ENCODE measurements at places on chromosomes 2 and 18.

DNA sequence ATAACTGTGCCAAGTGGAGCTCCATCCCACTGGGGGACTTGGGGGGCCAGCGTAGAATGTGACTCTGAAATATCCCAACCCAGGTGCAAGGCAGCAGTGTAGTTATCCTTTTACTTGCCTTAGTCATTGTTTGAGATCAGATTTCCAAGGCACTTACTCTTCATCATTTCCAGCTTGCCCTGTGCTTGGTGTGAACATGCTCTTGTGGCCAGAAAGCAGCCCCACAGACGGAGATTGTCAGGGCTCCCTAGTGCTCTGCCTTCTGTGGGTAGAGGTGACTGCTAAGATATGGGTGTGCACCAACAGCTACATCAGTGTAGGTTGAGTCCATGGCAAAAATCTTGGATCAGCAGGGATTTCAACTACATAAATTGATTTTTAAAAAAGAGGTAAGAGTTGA is 2010.0 kb upstream of the PIK3C3 start:
- no peak for DNase-seq

- no peak for DNase-seq
These were observed 207.5 kb downstream of the INSIG2 start for GRCh38 chr2:118295592-118296390.

DNA sequence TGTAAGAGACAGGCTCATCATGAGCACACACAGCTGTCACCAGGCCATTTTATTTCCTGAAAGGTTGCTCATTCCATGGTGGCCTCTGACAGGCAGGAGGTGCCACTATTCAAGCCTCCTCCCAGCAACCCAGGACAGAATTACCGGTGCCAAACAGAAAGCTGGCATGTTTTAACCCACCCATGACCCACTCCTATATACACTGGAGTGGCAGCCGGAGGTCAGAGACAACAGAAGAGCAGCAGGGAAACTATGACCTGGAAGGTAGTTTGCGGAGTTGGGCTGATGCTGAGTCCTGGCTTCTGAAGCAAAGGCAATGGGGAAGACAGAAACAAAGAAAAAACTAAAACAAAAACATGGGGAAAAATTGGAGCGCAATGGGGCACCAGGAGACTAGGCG is 2.3 kb downstream of the RFTN2 start:
- peak; percentile 16 for DNase-seq

DNA sequence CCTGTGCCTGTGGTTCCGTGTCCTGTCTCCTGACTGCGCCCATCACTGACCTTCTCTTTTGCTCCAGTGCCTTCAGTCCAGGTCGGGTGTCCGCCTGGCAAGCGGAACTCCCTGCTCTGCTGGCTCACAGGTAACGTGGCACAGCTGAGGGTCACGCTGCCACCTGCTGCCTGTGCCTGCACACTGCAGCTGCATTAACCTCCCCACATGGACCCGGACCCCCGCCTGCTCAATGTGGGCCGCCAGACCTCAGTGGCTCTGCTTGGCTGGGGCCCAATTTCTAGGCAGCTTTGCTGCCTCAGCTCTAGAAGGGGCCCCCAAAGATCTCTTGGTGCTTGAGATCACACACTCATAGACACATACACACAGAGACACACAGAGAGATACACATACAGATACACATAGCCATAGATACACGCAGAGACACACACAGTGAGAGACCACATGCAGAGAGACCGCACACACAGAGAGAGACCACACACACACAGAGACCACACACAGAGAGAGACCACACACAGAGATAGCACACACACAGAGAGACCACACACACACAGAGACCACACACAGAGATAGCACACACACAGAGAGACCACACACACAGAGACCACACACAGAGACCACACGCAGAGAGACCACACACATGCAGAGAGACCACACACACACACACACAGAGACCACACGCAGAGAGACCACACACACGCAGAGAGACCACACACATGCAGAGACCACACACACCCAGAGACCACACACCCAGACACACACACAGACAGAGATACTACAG is 14.9 kb upstream of the CNNM3 start:
- no peak for DNase-seq

GRCh38 chr2:128390991-128391630 is 72.4 kb upstream of the HS6ST1 start:
- DNase-seq, result no peak

- DNase-seq, result no peak
These were observed 69.9 kb downstream of the RHBDD1 start for GRCh38 chr2:226905718-226906117.

- DNase-seq, result no peak
These were observed 22.6 kb upstream of the TTL start for GRCh38 chr2:112459372-112459771.

DNA sequence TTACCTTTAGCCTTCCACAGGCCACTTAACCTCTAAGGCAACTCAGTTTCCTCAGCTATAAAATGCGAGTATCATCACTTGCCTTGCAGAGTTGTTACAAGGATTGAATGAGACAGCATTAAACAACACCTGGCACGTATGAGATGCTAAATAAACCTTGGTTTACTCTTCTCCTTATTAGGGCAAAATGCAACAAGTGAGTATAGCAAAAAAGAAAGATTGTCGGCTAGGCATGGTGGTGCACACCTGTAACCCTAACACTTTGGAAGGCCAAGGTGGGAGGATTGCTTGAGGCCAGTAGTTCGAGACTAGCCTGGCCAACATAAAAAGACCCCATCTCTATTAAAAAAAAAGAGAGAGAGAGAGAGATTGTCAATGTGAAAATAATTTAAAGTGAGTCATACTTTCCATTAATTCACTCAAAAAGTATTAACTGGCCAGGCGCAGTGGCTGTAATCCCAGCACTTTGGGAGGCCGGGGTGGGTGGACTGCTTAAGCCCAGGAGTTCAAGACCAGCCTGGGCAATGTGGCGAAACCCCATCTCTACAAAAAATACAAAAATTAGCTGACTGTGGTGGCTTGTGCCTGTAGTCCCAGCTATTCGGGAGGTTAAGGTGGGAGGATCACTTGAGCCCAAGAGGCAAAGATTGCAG is 8.0 kb downstream of the ATAD2B start:
- no peak for DNase-seq

DNA sequence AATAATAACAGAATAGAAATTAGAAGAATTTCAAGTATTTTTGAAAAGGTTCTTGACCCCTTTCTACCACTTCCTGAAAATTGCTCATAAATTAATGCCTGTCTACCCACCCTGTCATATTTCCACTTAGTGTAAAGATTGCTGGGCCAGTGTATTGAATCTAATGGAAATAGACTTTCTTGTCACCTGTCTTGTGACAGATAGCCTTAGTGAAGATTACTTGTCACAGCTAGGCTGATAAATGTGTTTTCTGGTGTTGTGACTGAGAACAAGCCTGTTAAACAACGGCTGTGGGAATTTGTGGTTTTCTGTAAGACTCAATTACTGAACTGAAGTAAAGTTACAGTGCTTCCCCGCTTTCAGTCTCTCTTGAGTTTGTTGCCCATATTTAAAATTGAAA is 37.0 kb downstream of the PIK3C3 start:
- DNase-seq, result no peak

- DNase-seq, result no peak
These were observed 687.8 kb upstream of the FANCL start for GRCh38 chr2:58928973-58929372.

DNA sequence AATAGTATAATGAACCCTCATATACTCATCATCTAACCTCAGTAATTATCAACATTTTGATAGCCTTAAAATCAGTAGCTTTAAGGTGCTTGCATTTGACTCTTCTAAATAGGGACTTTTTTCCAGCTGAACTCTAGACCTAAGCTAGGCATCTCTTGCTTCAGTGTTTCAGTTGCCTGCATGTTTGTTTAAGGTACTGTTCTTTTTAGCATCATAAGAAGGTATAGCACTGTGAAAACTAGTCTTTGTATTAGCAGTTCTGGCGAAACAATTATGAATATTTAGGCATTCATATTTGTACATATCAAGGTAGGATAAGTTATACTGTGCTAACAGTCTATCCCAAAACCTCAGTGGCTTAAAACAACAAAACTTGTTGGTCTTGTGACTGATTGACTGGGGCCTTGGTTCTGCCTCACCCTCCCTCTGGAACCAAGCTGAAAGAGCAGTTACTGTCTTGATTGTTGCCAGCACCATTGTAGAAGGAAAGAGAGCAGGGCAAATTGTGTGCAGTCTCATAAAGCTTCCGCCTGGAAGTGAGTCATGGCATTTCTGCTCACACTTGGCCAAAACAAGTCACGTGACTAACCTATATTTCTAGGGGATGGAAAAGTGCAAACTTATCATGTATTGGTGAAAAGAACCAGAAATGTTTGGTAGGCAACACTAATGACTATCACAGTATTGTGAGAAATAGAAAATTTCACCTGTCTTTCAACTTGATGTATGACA is 24.3 kb downstream of the GALNT1 start:
- no peak for DNase-seq

DNA sequence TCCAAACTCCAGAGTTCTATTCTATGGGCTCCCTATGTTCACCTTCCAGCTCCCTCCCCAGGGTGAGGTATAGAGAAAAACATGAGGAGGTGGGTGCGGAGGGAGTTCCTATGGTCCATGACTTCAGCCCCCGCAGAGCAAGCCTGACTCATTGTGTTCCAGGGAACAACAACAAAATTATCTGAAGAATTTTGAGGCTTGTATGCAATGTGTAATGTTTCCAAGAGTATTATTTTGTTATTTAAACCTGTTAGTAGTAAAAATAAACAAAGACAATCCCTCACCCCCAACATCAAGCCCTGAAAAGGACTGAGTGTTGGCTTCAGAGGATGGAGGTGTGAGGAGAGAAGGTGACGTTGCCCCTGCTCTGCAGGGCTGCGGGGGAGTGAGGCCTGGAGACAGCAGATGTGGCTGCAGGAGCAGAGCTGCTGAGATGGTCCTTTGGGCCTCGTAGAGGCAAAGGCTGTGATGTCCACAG is 29.0 kb downstream of the LAMA3 start:
- no peak for DNase-seq

DNA sequence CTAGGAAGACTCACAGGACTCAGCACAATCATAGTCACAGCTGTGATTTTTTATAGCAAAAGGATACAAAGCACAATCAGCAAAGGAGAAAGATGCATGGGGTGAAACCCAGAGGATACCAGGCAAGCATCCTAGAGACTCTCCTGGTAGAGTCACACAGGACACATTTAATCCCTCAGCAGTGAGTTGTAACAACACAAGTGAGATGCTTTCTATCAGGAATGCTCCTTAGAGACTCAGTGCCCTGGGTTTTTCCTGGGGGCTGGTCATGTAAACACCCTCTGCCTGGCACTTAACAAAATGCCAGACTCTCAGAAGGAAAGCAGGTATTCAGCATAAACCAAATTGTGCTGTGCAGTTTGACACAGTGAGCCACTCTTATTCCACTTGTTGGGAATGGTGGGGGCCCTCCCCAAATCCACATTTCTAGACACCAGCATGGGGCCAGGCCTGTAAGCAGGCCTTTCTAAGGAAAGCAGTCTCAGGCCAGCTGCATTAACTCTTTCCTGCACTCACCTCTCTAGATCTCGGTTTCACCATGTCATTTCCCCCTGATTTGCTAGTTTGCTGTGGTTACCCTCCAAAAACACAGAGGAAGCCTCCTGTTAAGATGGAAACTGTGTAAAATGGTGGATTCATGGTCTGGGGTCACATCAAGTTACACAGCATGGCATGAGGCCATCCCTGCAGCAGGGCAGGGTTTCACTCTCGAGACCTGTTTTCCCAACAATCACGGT is 16.9 kb upstream of the RNU4ATAC start:
- DNase-seq, result no peak

DNA sequence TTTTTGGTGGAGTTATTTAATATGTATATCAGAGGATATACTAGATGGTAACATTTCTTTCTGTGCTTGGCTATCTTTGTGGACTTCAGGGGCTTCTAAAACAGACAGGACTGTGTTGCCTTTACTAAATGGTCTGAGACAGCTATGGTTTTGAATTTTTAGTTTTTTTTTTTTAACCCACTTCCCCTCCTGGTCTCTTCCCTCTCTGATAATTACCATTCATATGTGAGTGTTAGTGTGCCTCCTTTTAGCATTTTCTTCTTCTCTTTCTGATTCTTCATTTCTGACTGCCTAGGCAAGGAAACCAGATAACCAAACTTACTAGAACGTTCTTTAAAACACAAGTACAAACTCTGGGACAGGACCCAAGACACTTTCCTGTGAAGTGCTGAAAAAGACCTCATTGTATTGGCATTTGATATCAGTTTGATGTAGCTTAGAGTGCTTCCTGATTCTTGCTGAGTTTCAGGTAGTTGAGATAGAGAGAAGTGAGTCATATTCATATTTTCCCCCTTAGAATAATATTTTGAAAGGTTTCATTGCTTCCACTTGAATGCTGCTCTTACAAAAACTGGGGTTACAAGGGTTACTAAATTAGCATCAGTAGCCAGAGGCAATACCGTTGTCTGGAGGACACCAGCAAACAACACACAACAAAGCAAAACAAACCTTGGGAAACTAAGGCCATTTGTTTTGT is 52.7 kb downstream of the SMAD4 start:
- no peak for DNase-seq

- DNase-seq, result no peak
These were observed 29.4 kb upstream of the EIF2AK3 start for GRCh38 chr2:88656690-88657089.

DNA sequence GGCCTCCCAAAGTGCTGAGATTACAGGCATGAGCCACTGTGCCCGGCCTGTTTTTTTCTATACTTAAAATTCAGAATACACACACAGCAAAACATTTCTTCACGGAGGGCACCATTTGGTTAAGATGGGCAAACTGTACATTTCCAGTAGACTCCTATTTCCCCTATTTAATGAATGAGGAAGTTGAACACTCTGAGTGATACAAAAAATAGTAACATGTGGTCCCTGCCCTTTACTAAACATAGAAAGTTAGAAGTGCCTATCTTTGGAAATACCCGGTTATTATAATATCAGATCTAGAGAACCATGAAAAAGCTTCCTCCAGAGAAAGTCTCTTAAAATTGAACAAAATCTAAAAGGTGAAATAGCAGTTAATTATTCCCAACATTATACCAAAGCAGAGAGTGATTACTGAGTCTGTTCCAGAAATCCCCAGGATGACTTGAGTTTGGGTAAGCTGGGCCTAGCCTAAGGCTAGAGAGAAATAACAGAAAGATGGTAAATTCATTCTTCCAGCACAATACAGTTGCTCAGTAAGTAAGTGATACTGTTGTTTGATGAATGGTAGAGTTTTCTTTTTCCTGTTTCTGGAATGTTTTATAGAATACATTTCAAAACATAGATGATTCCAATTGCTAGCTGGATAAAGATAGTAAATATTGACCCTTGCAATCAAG is 23.3 kb upstream of the RMC1 start:
- no peak for DNase-seq

DNA sequence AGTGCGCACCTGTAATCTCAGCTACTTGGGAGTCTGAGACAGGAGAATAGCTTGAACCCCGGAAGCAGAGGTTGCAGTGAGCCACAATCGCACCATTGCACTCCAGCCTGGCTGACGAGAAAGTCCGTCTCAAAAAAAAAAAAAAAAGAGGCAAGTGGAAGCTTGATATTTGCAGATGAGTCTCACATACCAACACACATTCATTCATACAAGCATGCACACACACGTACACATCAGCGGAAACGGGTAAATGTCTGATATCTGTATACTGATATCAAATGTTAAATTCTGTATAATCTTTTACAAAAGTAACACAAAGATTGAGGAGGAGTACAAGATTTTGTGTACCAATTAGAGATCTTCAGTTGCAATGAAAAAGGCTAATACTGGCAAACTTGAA is 47.8 kb upstream of the SPOPL start:
- DNase-seq, result no peak

GRCh38 chr2:231450548-231450989 is 13.7 kb downstream of the NCL start:
- no peak for DNase-seq
